ENCODE measurements at places on chromosomes 2 and 18. TPM values are rescaled to one million over a fixed set of nuclear protein-coding genes. Genes with fewer than 3 reads are reported as not detected.

DNA sequence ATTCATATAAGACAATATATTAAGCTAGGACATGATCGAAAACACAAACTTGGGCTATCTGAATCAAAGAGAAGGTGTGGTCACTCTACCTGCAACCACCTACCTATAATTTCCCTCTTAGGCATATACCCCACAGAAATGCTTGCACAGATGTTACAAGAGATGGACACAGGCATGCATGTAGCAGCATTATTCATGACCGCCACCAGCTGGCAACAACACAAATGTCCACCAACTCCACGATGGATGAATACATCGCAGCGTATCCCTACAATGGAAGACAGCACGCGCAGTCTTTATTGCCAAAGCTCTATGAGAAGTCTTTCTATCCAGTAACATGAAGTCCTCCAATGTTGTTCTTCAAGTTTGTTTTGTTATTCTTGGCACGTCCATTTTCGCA, 90.8 kb downstream of the ARL4C start:
- DNase-seq: no peak

The VWA3B gene
- total RNA-seq: not detected

The PIEZO2 gene
- total RNA-seq: not detected

- DNase-seq: no peak
These were observed 688 bp upstream of the WDR33 start for GRCh38 chr2:127811397-127812321.

The TIGD1 gene
- 7.9 TPM for total RNA-seq

GRCh38 chr2:67726416-67726815, 329.3 kb downstream of the ETAA1 start:
- no peak for DNase-seq

The NGEF gene
- 2.0 TPM for total RNA-seq

GRCh38 chr2:52732849-52733395, 1034.7 kb upstream of the CHAC2 start:
- no peak for DNase-seq

DNA sequence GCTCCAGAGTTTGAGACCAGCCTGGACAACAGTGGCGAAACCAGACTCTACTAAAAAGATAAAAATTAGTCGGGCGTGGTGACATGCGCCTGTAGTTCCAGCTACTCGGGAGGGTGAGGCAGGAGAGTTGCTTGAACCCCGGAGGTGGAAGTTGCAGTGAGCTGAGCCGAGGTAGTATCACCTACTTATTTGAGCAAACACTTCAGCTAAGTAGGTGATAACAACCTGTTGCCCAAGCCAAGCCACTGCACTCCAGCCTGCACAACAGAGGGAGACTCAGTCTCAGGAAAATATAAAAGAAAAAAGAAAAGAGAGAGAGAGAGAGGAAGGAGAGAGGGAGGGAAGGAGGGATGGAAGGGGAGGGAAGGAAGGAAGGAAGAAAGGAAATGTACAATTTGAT, 21.3 kb downstream of the FER1L5 start:
- DNase-seq: no peak

The DTNB gene
- total RNA-seq: 33.5 TPM

The NCKAP5 gene
- not detected for total RNA-seq

The GPAT2 gene
- total RNA-seq: 8.4 TPM

The NOSTRIN gene
- not detected for total RNA-seq

The CCDC141 gene
- total RNA-seq: 4.3 TPM

- no peak for DNase-seq
These were observed 68.9 kb downstream of the MEX3C start for GRCh38 chr18:51128533-51128932.

GRCh38 chr18:56702946-56703345, 51.8 kb downstream of the WDR7 start:
- DNase-seq: peak; percentile 23

The CHN1 gene
- 3.8 TPM for total RNA-seq

- DNase-seq: no peak
These were observed 34.8 kb upstream of the ASXL2 start for GRCh38 chr2:25912851-25913695.

GRCh38 chr2:11017921-11018320, 106.2 kb downstream of the KCNF1 start:
- DNase-seq: no peak

GRCh38 chr2:231800493-231801091, 14.3 kb downstream of the COPS7B start:
- DNase-seq: peak; percentile 78

Data from activated CD4-positive, alpha-beta T cell treated with anti-CD3 and anti-CD28 coated beads for 36 hours (primary cell).